ENCODE measurements at places on chromosomes 6 and 20.
A peak's percentile ranks its signal among the peaks of the same experiment; 100 is the strongest.

DNA sequence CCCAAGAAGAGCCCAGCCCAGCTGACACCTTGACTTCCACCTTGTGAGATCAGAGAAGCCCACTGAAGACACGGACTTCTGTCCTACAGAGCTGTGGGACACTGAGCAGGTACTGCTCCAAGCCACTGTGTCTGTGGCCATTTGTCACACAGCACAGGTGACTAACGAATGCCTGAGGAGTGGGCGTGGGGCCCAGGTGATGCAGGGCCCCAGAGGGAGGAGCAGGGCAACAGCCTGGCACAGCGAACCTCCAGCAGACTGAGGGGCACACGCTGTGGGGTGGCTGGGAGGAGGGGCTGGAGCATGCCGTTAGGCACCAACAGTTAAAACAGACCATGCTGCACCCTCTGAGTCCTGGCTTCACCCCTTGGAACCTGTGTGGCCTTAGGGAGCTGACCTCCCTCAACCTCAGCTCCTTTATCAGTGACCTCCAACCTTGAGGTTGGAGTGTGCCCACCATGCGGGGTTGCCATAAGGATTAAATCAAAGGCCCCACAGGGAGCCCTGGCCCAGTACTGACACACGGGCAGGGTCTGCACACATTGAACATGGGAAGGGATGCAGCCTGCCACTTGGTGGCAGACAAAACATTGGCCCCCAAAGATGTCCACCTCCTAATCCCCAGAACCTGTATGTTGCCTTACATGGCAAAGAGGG, 119.9 kb upstream of the CST7 start:
- no peaks in the 10 kb centered on the region for H3K36me3 ChIP-seq
- no peaks in the 10 kb centered on the region for H3K27me3 ChIP-seq
- no peak for DNase-seq
- no peak overlapping the region for H3K27ac ChIP-seq

GRCh38 chr6:35072051-35072697, 69.0 kb downstream of the TCP11 start:
- H3K4me3 ChIP-seq = no peak overlapping the region
- DNase-seq = no peak
- H3K4me1 ChIP-seq = no peaks in the 10 kb centered on the region
- H3K27ac ChIP-seq = no peak overlapping the region

DNA sequence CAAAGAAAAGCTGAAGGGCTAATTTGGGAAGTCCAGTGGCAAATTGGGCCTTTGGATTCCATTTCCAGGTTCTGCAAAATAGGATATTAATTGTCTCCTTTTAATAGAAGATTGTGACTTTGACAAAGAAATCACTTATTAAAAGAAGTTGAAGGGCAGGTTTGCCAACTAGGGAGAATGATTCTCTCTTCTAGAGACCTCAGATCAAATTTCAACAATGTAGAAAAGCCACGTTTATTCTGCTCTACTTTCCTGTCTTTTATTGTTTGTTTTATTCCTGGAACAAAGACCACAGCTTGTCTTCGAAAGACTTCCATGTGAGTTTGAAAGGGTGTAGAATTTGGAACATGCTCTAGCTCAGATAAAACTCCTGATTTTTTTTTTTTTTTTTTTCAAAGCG, 65.5 kb upstream of the PRL start:
- no peaks in the 10 kb centered on the region for H3K27me3 ChIP-seq
- H3K4me3 ChIP-seq = no peak overlapping the region
- H3K27ac ChIP-seq = no peak overlapping the region
- no peak for DNase-seq
- H3K36me3 ChIP-seq = no peaks in the 10 kb centered on the region
- H3K4me1 ChIP-seq = no peaks in the 10 kb centered on the region

DNA sequence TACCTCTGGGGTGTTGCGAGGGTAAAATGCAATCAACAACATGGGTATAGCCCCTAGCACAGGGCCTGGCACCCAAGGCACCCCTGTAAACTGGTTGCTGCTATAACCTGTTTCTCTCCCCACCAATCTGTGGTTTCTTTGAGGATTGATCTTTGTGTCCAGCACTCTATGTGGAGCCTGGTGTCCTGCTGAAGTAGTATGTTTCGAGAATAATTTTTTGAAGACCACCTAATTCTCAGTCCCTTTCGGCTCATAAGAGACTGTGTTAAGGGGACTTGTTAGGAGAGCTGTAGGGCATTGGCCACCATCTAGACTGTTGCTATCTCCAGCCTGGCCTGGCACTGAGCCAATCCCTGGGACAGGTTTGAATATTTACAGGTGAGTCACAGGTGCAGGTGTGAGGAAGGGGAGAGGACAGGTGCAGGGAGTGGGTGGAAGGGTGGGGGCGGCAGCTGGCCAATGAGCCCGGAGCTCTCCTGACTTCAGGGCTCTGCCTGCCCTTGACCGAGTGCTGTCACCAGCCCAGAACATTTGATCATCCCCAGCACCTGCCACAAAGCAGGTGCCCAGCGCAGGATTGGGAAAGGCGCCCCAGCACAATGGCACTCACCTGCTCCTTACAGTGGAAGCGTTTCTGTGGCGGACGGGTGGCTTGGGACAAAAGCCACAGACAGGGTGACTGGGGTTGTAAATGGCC, 8.1 kb upstream of the C20orf144 start:
- H3K27ac ChIP-seq = peak overlapping the region; percentile 12
- H3K4me1 ChIP-seq = peaks cover 22% of the 10 kb centered on the region
- H3K4me3 ChIP-seq = no peak overlapping the region
- H3K36me3 ChIP-seq = no peaks in the 10 kb centered on the region
- DNase-seq = no peak

DNA sequence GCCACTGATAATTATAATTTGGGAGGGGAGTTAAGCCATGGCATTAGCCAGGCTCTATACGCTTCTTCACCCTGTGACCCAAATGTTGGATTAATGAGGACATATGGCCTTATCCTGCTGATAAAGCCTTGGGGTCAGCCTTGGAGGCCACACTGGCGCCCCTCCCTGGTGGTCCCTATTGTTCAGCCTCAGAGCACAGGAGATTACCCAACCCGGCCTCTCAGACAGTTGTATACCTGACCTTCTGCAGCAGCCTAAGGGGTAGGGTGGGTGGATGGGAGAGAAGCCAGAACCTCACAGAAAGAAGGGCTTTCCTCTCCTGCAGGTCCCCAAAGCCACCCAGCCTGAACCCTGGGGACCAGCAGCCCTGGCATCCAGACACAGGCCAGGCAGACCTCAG, 76.8 kb downstream of the LINC00237 start:
- no peaks in the 10 kb centered on the region for H3K27me3 ChIP-seq
- no peak overlapping the region for H3K27ac ChIP-seq
- H3K4me3 ChIP-seq = no peak overlapping the region

GRCh38 chr6:144027932-144028587, 20.0 kb upstream of the PLAGL1 start:
- H3K27me3 ChIP-seq = peaks cover 27% of the 10 kb centered on the region
- no peak overlapping the region for H3K4me3 ChIP-seq
- no peaks in the 10 kb centered on the region for H3K36me3 ChIP-seq
- DNase-seq = no peak
- no peak overlapping the region for H3K27ac ChIP-seq

All from activated T-helper 2 cell treated with anti-CD3 and anti-CD28 coated beads, Interferon-gamma antibody, Interleukin-2, Interleukin-4, amounts not matched to agents 10 μg/mL and 5 μg/mL and 100 μg/mL, durations not matched to agents 14 hours and 24 hours and 36 hours (primary cell).